ENCODE measurements at places on chromosomes 1 and 21.

DNA sequence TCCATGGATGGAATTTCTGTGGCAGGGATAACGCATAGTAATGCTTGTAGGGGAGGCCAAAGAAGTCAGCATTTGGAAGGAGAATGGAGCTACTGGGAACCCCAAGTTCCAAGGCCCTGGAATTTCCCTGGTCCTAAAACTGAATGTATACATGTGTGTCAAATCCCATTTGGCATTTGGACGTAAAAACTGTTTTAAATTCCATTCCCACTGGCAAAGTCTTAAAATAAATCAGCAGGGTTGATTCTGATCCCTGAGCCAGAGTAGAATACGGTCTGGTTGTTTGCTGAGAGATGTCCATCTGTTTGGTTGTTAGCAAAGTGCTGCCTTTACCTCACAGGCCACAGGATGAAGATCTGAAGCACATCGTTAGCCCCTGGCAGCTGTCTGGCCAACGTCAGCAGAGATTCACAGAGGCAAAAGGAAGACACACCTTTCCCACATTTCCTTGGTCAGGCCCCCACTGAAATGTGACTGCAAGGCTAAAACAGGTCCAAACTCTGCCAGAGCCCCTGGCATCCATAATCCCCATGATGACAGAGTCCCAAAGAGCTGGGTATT, 62.2 kb downstream of the GORAB start:
- DNase-seq = no peak

- peak; percentile 79 for DNase-seq
Observed at GRCh38 chr1:63950023-63950422, 176.2 kb downstream of the ROR1 start.

GRCh38 chr1:245590726-245591125, 435.9 kb downstream of the KIF26B start:
- no peak for DNase-seq

DNA sequence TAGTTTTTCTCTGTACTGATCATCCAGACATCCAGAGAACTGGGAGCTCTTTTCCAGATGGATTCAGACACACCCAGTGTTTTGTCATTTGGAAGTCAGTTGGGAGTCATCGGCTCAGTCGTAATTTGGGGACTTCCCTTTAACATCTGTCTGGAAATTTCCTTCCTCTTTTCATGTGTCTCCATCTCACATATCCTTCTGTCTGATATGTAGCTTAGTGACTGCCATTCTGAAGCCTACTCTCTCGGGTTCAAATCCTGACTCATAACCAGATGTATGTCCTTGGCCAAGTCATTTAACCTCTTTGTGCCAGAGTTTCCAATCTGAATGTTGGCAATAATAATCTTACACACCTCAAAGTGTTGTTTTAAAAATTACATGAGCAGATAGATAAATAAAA, 3.0 kb downstream of the MORC3 start:
- peak; percentile 45 for DNase-seq

All from adipocyte (in vitro differentiated cells).